ENCODE measurements at places on chromosomes 4 and X.

DNA sequence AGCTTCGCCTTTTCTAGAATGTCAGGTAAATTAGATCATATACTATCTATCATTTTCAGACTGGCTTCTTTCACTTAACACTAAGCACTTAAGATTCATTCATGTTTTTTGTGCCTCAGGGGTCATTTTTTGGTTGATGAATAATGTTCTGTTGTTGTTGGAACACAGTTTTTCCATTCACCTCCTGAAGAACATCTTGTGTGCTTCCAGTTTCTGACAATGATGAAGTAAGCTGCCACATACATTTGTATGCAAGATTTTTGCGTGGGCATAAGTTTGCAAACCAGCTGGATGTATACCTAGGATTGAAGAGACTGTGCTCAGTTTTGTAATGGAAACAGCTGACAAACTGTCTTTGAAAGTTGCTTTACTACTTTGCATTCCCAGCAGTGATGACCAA is 37.6 kb downstream of the MAGEA9 start:
- no peak for DNase-seq

GRCh38 chrX:27953171-27953570 is 28.1 kb downstream of the DCAF8L1 start:
- DNase-seq: no peak

- no peak for DNase-seq
Measured at GRCh38 chrX:135347381-135348016, 38.2 kb downstream of the ETDC start.

DNA sequence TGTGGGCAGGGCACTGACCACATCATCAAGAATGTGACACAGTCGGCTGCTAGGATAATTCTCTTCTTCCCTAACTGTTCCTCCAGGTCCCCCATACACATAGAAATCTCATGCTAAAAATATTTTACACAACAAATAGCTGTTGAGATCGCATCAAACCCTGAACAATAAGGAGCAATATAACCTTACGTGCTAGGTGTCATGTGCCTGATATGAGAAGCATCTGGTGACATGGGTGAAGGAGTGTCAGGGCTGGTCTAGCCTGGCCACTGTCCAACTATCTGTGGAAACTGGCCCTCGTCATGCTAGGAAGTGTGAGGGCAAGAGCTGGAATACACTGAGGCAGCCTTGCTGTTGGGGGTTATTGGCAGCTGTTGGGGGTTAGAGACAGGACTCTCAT is 167.3 kb upstream of the PGRMC2 start:
- DNase-seq: no peak

GRCh38 chr4:180617196-180617595 is 1626.0 kb upstream of the TENM3 start:
- DNase-seq: no peak

- no peak for DNase-seq
Measured at GRCh38 chr4:21873145-21873544, 75.4 kb downstream of the KCNIP4 start.

GRCh38 chrX:119682019-119682989 is 10.7 kb downstream of the SEPTIN6 start:
- DNase-seq: no peak

- no peak for DNase-seq
Measured at GRCh38 chrX:103396186-103396585, 19.8 kb downstream of the BEX3 start.
